ENCODE measurements at places on chromosomes 12 and 14.

DNA sequence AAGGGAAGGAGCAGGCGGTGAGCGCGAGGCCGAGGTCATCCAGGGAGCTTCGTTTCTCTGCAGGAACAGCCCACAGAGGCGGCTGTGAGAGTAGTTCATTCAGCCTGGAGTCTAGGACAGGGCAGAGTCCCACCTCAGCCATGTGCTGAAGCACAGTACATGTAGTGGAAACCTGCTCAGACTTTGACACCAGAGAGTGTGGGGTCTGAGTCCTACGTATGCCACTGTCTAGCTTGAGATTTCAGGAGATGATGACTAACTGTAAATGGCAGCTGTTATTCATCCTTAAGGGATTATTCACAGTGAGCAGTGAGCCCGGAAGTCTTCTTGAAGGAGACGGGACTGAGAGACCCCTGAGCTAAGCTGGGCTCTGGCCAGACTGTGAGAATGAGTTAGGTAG is 938 bp upstream of the SLC6A13 start:
- no peak for DNase-seq

- DNase-seq, result no peak
Measured at GRCh38 chr12:44155358-44155757, 319.5 kb downstream of the TMEM117 start.

- DNase-seq, result no peak
Measured at GRCh38 chr12:131963381-131963780, 13.6 kb downstream of the EP400 start.

DNA sequence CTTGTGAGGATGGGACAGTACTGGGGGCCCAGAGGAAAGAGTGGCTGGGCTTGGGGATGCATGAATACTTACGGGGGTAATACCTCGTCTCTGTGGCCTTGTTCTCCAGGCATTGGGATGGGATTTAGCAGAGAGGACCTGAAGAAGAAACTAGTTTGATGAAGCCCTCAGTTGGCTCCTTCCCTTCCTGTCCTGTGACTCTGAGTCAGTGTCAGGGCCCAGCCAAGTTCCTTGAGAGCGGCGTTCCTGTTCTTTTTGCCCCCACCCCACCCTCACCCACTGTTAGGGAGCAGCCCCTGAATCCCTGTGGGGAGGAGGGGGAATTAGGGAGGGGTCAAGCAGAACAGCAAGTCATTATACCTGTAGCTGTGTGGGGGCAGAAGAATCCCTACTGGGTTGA is 5.2 kb upstream of the LRP1-AS start:
- no peak for DNase-seq

DNA sequence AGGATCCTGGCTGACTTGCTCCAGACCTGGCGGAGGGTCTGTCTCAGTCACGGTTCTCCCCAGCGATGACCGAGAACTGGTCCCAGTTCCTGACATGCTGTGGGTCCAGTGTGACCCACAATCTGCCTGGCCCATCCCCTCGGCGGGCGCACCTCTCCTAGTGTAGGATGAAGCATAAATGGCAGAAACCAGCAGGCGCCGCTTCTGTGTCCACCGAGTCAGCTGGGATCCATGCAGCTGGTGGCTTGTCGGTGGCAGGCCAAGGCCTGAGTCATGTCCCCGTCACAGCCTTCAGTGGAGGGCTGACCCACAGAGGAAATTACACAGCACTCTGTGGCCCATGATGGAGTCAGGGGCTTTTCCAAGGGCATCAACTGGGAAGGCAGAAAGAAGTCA is 38.5 kb downstream of the NFKBIA start:
- DNase-seq, result no peak

DNA sequence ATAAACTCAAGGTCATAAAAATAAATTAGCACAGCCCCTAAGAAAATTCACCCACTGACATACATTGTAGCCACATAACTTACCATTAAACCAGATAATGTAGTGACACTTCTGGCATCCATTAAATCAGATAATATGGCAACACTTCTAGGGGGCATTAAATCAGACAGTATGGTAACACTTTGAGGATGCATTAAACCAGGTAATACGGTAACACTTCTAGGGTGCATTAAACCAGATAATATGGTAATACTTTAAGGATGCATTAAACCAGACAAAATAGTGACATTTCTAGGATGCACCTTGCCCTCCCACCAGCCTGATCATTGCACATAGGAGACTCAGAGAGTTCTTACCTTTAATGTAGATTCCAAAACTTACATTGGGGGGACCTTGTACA is 1220.5 kb upstream of the TMEM132C start:
- DNase-seq, result no peak

DNA sequence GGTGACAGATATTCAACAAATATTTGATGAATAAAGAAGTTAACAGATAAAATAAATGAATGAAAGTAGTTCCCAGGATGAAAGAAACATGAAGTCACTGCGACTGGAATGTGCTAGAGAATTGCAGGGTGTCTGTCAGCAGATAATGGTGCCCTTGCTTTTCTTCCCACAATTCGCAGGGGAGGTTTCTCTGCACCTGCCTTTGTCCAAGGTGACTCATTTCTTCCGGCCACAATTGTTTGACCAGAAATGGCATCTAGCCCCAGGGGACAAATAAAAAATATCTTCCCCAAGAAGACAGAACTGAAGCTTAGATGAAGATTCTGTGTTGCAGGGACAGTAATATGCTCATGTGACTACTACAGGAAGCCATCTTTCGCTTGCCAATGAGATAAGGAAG is 316.1 kb upstream of the TBX3 start:
- DNase-seq, result no peak

DNA sequence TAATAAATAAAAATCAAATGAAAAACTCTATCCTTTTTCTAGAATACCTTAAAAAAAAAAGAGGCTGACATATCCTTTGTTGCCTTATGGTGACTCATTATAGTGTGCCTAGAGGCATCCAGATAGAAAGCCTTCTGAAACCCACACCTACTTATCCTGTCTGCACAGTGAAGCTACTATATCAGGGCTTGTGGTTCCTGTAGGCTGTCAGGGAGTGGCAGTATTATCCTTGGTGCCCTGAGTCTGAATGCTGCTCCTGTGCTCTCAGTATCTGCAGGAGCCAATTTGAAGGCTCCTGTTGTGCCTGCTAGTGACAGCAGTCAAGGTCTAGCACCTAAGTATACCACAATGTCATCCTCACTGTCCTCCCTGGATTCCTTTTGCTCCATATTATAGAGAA is 168.4 kb upstream of the AVPR1A start:
- no peak for DNase-seq

- no peak for DNase-seq
Measured at GRCh38 chr12:94640134-94640928, 10.0 kb downstream of the TMCC3 start.

GRCh38 chr12:99427104-99427503 is 220.4 kb upstream of the GARIN6 start:
- no peak for DNase-seq

DNA sequence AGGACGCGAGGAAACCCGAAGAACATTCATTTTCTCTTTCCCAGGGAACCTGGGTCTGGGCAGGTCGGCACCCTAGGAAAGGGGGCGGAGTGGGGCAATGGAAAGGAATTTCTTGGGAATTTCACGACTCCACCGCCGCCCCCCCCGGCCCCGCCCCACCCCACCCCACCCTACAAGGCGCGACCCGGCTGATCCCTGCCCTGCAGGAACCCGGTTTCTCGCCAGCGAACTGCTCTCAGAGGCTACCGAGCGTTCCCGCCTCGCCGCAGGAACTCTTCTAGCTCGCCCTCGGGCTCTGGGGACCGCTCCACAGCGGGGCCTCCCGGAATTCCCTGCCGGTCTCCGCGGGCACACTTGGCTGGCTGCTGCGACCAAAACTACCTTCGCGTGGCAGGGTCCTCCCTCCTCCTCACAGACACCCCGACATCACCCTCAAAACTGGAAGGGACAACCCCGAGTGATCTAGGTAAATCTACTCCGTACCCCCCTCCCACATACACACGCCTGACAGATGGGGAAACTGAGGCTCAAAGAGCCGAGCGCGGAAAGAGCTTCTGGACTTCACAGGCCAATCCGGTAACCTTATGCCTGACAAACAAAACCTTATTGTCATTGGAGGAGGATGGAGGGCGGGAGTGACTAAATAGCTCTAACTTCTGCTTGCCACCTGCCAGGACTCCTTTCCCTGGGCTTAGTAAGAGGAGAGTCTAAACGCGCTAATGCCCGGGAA is 785 bp upstream of the ACTN1 start:
- no peak for DNase-seq

GRCh38 chr14:93023039-93023438 is 92.7 kb downstream of the ITPK1 start:
- DNase-seq, result no peak

DNA sequence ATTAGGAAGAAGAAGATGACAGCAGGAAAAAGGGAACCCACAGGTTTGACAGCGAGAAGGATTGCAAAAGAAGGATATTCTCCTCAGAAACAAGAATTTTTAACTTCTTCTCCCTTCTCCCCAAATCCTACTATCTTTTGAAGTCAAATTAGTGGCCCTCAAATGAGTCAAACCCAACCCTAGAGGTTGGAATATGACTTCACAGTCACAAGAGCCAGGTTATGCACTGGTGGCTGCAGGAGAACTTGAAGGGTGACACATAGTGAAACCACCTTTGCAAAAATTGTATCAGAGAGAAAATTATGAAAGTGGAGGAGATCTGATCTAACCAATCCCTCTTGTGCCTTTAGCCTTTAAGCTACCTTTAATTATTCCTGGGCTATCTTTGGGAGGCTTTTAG is 386.2 kb upstream of the CCDC196 start:
- no peak for DNase-seq

GRCh38 chr14:101897326-101897725 is 67.0 kb upstream of the DYNC1H1 start:
- no peak for DNase-seq

GRCh38 chr14:71183876-71184689 is 276.8 kb downstream of the PCNX1 start:
- no peak for DNase-seq

DNA sequence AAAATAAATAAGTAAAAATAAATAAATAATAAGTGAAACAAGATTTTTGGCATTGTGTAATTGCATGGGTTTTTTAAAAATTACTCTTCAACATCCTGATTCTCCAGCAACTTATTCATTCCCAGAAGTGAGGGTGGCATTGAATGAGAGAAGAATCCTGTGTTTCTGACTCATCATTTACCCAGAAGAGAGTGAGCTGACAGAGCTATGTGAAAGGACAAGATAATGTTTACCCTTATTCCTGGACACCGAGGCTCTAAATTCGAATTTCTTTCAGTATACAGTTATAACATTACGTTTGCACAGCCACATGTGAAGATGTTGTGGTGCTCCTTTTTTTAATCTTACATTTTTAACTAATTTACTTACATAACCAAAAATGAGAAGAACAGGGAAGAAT is 36.4 kb downstream of the BBS10 start:
- DNase-seq, result no peak

- no peak for DNase-seq
Measured at GRCh38 chr12:111202237-111202915, 166.5 kb downstream of the PHETA1 start.

DNA sequence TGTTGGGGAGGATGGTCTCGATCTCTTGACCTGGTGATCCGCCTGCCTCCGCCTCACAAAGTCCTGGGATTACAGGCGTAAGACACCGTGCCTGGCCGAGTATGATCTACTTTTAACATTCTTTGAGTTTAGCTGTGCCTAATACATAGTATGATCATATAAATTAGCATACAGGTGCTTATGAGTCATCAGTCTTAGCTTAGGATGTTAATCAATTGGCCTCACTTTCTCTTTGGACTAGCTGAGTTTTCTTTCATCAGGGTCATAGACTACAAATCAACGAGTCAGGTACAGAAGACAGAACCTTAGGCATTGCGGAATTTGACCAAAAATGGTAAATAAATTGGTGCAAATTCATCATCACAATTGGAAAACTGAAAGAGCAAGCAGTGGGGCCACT is 2.2 kb downstream of the SLC25A21 start:
- no peak for DNase-seq

DNA sequence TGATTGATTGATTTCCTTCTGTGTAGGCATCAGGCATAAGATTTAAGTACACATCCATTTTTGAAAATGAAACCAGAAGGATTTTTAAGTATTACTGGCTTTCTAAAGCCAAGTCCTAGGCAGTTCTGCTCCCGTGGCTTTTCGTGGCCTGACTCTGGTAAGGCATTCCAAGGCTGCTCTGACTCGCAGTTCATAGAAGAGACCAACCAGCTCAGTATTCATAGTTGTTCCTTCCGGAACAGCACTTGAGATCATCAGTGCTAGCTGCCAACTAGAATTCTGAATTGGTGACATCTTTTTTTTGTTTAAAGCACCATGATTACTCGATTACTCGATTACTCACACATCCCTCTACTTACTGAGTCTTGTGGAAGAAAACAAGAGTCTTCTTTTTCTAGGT is 25.9 kb downstream of the SUDS3 start:
- no peak for DNase-seq

GRCh38 chr12:128455851-128456250 is 188.9 kb downstream of the TMEM132C start:
- DNase-seq, result no peak

- no peak for DNase-seq
Measured at GRCh38 chr12:13251521-13251920, 55.0 kb downstream of the EMP1 start.

DNA sequence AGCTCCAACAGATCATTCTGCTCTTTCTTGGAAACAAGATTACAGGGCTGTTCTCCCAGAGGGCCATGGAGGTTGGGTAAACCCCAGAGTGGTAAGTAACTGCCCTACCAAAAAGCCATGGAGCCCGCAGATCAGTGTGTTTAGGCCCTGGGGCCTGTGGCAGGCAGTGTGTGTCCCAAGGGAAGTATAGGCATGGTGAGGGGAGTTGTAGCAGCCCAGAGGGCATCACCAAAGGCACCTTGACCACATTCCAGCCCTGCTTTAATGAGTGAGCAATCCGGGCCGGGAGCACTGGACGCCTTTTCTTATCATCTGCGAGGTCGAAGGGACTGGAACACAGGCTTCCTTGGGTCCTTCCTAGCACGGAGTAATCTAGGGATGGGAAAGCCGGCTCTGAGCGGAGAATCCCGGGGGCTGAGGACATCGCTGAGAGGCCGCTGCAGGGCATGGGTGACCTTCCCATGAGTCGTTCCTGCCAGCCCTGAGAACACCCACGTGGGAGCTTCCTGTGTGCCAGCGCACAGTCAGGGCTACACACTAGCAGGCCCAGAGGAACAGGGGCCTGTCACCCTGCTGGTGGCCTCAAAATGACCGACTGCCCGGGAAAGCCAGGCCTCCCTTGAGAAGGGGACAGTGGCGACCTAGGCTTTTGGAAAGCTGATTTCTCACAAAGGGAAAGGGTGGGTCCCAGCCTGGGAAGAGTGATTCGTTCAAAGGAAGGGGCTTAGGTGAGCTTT is 91.3 kb downstream of the NINJ2 start:
- no peak for DNase-seq

- DNase-seq, result no peak
Measured at GRCh38 chr12:85280165-85280983, at the start of gene ALX1. Gene ALX1 (plus strand): TSS chr12:85280220. CDS start chr12:85280262, 42 bp downstream.

GRCh38 chr12:80702889-80703805 is 4.3 kb upstream of the MYF6 start:
- no peak for DNase-seq
